ENCODE measurements at places on chromosomes 12 and 14. TPM values are rescaled to one million over a fixed set of nuclear protein-coding genes. Genes with fewer than 3 reads are reported as not detected.

The SIX6 gene
- polyA plus RNA-seq, result not detected

DNA sequence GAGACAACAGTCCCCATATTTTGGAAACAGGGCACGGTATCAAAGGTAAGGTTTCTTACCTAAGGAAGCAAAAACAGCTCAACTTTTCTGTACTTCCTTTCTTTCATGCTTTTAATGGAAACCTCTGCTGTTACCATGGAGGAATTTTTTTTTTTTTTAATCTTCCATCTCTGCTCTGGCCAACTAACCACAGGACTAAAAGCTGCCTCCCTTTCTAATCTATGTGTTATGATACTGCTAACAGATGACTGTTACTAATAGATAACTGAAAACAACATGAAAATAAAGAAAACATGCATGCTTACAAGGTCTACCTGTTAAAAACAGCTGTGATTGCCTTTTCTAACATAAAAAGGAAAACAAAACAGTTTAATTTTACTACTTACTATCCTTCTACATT is 168.4 kb downstream of the SOX5 start:
- no peaks in the 10 kb centered on the region for H3K4me1 ChIP-seq
- no peaks in the 10 kb centered on the region for H3K27me3 ChIP-seq
- H3K36me3 ChIP-seq, result no peaks in the 10 kb centered on the region

DNA sequence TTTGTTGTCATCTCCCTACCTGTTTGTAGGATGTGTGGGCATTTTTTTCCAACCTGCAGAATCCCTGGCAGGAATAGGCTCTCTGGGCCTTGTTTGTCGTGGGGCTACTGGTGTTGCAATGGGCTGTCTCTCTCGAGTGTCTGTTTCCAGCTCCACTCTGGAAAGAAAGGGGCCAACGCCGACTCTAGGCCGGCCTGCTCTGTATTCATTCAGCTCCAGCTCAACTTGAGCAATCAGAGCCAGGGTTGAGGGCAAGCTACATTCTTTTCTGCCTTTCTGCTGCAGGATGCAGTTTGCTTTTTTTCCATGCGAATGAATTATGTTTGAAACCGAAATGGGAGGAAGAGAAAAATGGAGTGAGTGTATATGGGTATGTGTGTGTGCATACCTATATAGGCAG is 2.3 kb downstream of the JDP2 start:
- H3K27ac ChIP-seq, result peak overlapping the region; percentile 54
- H3K27me3 ChIP-seq, result no peaks in the 10 kb centered on the region
- no peak overlapping the region for H3K4me3 ChIP-seq
- H3K4me1 ChIP-seq, result no peaks in the 10 kb centered on the region
- no peaks in the 10 kb centered on the region for H3K36me3 ChIP-seq

GRCh38 chr12:111204788-111205241 is 164.1 kb downstream of the PHETA1 start:
- no peak overlapping the region for H3K4me3 ChIP-seq
- no peaks in the 10 kb centered on the region for H3K36me3 ChIP-seq
- DNase-seq, result no peak
- H3K27me3 ChIP-seq, result no peaks in the 10 kb centered on the region
- no peak overlapping the region for H3K27ac ChIP-seq

- no peak for DNase-seq
- no peaks in the 10 kb centered on the region for H3K27me3 ChIP-seq
- no peaks in the 10 kb centered on the region for H3K4me1 ChIP-seq
- H3K27ac ChIP-seq, result no peak overlapping the region
Measured at GRCh38 chr14:92759300-92759678, 10.9 kb upstream of the LGMN start.

- no peak overlapping the region for H3K27ac ChIP-seq
- DNase-seq, result no peak
- no peak overlapping the region for H3K4me3 ChIP-seq
- peaks cover 4% of the 10 kb centered on the region for H3K4me1 ChIP-seq
- H3K27me3 ChIP-seq, result no peaks in the 10 kb centered on the region
Measured at GRCh38 chr14:92470811-92471210, 42.8 kb upstream of the RIN3 start.

The DAO gene
- not detected for polyA plus RNA-seq

DNA sequence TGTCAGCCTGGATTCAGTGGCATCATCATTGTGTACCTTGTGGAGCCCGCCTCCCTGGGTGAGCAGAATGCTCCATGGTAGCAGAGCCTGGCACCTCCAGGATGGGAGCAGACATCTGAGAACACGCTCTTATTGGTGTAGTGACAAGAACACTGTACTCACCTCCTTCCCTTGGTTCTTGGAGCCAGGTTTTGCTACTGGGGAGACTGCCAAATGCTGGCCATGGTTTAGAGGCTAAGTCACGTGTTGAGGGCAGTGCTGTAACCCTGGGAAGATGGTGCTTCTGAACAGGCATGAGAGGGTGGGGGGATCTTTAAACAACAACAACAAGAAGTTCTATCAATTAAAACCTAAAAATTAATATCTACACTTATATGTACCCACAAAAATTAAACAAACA is 47.6 kb upstream of the ASPG start:
- H3K27me3 ChIP-seq, result no peaks in the 10 kb centered on the region
- no peaks in the 10 kb centered on the region for H3K4me1 ChIP-seq
- H3K4me3 ChIP-seq, result no peak overlapping the region

The SSTR1 gene
- polyA plus RNA-seq, result 0.88 TPM
